ENCODE measurements at places on chromosomes 12 and 14.

DNA sequence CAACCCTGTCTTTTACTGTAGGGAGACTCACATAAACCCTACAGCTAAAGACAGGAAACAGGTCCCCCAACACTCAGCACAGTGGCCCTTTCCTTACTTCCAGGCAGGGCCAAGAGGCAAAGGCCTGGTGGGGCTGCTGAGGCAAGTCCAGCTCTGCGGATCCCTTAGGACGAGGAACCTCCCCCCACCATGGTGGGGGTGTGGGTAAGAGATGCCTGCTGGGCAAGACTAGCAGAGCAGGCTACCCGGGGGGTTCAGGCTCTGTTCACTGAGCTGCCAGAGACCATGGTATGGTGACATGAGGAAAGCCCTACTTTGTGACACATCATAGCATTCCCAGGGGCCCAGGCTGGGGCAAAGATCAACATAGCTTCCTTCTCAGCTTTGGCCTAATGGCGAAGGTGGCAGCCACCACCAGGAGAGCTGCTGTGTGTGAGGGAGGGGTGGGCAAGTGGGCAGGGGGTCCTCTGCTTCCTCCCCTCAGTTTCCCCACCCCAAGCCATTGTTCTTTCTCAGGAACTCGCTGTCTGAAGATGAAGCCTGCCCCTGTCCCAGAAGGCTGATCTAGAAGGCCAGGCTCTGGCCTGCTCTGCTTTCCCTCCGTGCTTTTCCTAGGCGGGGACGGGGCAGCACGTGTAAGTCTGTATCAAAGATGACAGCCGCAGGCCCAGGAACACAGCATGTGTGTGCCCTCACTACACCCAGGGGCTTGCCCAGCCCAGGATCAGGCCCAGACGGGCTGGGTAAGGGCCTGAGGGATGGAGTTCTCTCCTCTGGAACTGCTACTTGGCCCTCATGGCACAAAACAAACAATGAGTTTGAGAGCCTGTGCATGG is 10.1 kb upstream of the TINF2 start:
- no peaks in the 10 kb centered on the region for H3K4me1 ChIP-seq
- DNase-seq: no peak
- no peaks in the 10 kb centered on the region for H3K27me3 ChIP-seq
- H3K36me3 ChIP-seq: peaks cover 6% of the 10 kb centered on the region
- H3K4me3 ChIP-seq: no peak overlapping the region
- H3K27ac ChIP-seq: no peak overlapping the region

GRCh38 chr14:87994974-87995373 is 2.0 kb upstream of the GALC start:
- no peak for DNase-seq
- peaks cover 42% of the 10 kb centered on the region for H3K4me1 ChIP-seq
- no peaks in the 10 kb centered on the region for H3K27me3 ChIP-seq
- H3K36me3 ChIP-seq: no peaks in the 10 kb centered on the region
- peak overlapping the region; percentile 60 for H3K27ac ChIP-seq

- H3K27me3 ChIP-seq: no peaks in the 10 kb centered on the region
- no peak overlapping the region for H3K27ac ChIP-seq
- no peaks in the 10 kb centered on the region for H3K36me3 ChIP-seq
- H3K4me3 ChIP-seq: no peak overlapping the region
- DNase-seq: no peak
- no peaks in the 10 kb centered on the region for H3K4me1 ChIP-seq
Measured at GRCh38 chr14:57479197-57479596, 14.5 kb downstream of the CCDC198 start.

DNA sequence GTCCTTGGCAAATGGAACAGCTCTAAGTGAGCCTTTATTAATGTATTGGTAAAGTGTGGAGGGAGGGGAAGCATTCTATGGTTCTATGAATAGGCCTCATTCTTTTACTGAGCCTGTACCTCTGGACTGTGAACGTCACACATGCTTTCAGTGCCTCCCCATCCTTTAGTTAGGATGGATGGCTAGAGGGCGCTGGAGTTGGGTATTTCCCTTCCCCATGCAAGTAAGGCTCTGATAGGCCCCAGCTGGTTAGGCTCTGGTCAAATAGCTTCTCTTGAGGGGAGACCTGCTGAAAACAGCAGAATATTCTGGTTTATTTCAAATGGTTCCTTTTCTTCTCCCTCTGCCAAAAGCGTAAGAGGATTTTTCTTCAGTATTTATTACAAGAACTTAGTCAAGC is 860.9 kb upstream of the MDGA2 start:
- H3K36me3 ChIP-seq: no peaks in the 10 kb centered on the region
- DNase-seq: no peak
- H3K4me3 ChIP-seq: no peak overlapping the region
- H3K4me1 ChIP-seq: no peaks in the 10 kb centered on the region

DNA sequence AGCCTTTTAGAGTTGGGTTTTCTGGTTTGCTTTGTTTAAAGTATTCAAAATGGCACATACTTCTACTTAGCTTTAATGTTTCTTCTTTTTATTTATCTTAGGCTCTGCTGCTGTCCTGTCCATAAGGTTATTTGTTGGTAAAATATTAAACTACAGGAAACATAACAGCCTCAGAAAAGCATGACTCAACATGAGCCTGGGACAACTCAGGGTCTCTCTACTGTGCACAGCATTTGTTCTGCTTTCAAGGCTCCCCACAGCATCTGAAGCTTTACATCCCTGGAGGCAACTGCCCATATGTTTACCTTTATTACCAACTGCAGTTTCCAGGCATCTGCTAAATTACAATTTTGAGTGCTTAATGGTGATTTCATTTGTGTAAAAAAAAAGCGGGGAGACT is 954.2 kb upstream of the FBXO33 start:
- no peak for DNase-seq
- no peaks in the 10 kb centered on the region for H3K4me1 ChIP-seq
- no peak overlapping the region for H3K27ac ChIP-seq
- no peak overlapping the region for H3K4me3 ChIP-seq
- no peaks in the 10 kb centered on the region for H3K36me3 ChIP-seq

DNA sequence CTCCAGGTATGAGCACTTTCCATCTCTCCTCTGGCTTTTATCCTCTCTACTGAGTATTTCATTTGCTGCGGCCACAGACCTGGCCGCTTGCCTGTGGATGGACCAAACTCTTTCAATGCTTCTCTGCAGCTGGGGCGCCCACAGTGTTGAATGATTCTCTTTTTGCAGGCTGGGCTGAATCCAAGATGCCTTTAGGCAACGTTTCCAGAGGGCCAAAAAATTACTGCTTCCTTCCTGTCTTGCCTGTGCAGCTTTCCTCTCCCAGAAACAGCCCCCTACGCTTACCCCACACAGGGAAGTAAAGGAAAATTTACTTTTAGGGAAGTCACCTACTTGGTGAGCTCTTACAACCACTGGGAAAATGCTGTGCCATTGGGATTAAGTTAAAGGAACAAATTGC is 55.6 kb upstream of the JDP2 start:
- DNase-seq: no peak
- H3K27me3 ChIP-seq: no peaks in the 10 kb centered on the region
- H3K36me3 ChIP-seq: no peaks in the 10 kb centered on the region
- no peak overlapping the region for H3K4me3 ChIP-seq
- no peaks in the 10 kb centered on the region for H3K4me1 ChIP-seq
- no peak overlapping the region for H3K27ac ChIP-seq

GRCh38 chr14:68951800-68952530 is 27.1 kb downstream of the ACTN1 start:
- no peak overlapping the region for H3K27ac ChIP-seq
- no peaks in the 10 kb centered on the region for H3K36me3 ChIP-seq
- H3K4me1 ChIP-seq: peaks cover 82% of the 10 kb centered on the region
- H3K4me3 ChIP-seq: no peak overlapping the region

GRCh38 chr14:83883732-83884131 is 1646.2 kb upstream of the FLRT2 start:
- H3K27me3 ChIP-seq: no peaks in the 10 kb centered on the region
- H3K4me1 ChIP-seq: no peaks in the 10 kb centered on the region
- DNase-seq: no peak
- no peak overlapping the region for H3K4me3 ChIP-seq

- no peaks in the 10 kb centered on the region for H3K36me3 ChIP-seq
- H3K27me3 ChIP-seq: no peaks in the 10 kb centered on the region
- no peak overlapping the region for H3K4me3 ChIP-seq
- no peak for DNase-seq
- H3K4me1 ChIP-seq: peaks cover 6% of the 10 kb centered on the region
Measured at GRCh38 chr14:99122521-99123125, 149.4 kb downstream of the BCL11B start.

DNA sequence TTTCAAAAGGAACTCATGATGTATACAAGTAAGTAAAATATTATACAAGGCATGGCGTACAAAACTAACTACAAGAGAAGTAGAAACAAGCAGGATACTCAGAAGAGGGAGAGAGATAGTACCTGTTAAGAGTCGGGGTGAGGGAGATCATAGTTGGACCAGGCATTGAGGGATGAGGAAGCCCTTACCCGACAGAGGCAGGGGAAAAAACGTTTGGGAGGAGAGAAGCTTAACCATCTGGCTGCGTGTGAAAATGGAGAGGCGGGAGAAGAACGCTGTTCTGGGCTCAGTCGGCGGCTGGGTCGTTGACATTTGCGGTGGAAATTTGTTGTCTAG is 575 bp upstream of the FMNL3 start:
- no peaks in the 10 kb centered on the region for H3K36me3 ChIP-seq
- H3K4me3 ChIP-seq: no peak overlapping the region
- DNase-seq: no peak
- no peaks in the 10 kb centered on the region for H3K27me3 ChIP-seq
- peaks cover 39% of the 10 kb centered on the region for H3K4me1 ChIP-seq

DNA sequence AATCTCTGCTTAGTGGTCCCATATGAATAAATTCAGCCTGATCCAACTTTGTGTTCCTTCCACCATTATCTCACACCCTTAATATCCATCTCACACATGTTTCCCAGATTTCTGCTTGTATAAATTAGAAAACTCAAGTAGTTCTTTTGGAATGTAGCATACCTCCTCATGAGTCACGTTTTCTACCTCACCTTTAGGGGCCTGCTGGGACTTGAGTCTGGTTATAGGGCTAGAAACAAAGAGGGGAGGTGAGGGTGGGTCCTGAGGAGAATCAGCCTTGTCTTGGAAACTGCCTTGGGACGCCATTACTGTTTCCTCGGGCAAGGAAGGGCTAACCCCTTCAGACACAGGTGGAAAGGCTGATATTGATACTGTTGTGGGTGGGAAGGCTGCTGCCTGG is 51.1 kb downstream of the EMP1 start:
- no peaks in the 10 kb centered on the region for H3K27me3 ChIP-seq
- H3K27ac ChIP-seq: no peak overlapping the region
- no peak overlapping the region for H3K4me3 ChIP-seq
- no peak for DNase-seq
- H3K36me3 ChIP-seq: no peaks in the 10 kb centered on the region
- H3K4me1 ChIP-seq: no peaks in the 10 kb centered on the region

DNA sequence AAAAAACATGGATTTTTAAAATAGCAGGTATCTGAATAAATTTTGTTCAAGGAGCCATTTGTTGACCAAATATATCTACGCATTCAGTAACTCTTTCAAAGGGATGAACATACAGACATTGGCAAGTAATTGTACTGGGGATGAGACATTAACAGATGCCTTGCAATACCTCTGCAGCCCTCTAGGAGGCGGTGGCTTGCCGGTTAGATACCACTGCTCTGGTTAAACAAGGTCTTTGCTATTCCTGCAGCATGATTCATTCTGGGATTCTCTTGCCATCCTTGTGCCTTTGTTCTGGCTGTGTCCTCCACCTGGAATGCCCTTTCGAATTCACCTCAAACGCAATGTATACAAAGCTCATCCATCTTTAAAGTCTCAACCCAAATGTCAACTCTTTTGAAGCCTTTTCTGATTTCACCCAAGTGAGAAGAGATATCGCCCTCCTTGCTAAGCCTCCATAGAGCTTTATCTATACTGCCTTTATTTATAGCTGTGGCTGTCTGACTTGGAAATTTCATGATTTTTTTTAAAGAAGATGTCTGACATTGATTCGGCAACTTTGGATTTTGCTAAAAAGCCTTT is 131.0 kb upstream of the SRRM4 start:
- no peaks in the 10 kb centered on the region for H3K27me3 ChIP-seq
- no peak overlapping the region for H3K27ac ChIP-seq
- H3K4me1 ChIP-seq: no peaks in the 10 kb centered on the region

DNA sequence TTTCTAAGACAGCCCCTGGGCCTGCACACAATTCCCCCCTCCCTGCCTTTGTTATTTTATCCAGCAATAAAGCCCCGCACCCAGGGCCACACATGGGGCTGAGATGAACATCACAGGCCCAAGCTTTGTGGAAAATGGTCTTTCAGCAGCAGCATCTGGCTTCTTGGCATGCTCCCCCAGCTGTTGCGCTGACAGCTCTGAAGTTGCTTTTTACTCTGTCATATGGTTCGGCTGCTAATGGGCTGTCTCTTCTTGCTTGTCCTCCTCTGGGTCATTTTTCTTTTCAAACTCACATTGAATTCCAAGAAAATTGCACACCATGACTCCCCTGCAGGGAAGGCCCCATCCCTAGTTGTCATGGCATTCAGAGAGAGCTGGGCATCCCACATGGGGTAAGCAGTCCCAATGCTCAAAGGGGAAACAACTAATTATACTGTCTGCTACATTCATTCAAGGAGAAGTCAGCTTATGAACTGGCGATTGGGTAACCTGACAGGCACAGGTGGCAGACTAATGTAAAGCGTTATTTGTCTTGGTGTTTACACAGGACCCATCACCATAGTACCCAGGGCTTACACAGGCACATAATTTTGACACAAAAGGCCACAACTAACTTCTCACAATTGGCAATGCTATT is 74.0 kb upstream of the CDKN3 start:
- DNase-seq: no peak
- H3K4me1 ChIP-seq: no peaks in the 10 kb centered on the region
- H3K27me3 ChIP-seq: no peaks in the 10 kb centered on the region

DNA sequence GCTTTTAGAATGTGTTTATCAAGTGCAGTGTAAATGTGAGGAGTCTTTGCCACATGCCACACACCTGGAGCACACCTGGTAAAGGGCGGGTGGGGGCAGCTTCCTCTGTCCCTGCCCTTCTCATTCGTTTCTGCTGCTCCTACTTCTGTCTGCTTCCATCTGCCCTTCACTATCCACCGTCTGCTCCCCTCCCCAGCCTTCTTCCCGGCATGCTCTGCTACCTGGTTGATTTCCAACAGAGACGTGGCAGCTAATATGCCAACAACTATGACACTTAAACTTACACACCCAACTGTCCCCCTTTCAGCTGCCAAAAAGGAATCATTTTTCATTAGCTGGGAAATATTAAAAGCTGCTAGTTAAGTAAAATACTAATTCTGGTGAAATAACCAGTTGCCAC is 9.1 kb upstream of the CARMIL3 start:
- H3K4me1 ChIP-seq: no peaks in the 10 kb centered on the region
- no peaks in the 10 kb centered on the region for H3K36me3 ChIP-seq
- H3K27me3 ChIP-seq: no peaks in the 10 kb centered on the region
- H3K4me3 ChIP-seq: no peak overlapping the region
- H3K27ac ChIP-seq: no peak overlapping the region

- peaks cover 40% of the 10 kb centered on the region for H3K36me3 ChIP-seq
- peak; percentile 74 for DNase-seq
- no peaks in the 10 kb centered on the region for H3K27me3 ChIP-seq
Measured at GRCh38 chr12:56129206-56129941, 1.3 kb downstream of the ESYT1 start.

Measured in CD8-positive, alpha-beta memory T cell (primary cell).